ENCODE measurements at places on chromosomes 4 and X.
A peak's percentile ranks its signal among the peaks of the same experiment; 100 is the strongest.

DNA sequence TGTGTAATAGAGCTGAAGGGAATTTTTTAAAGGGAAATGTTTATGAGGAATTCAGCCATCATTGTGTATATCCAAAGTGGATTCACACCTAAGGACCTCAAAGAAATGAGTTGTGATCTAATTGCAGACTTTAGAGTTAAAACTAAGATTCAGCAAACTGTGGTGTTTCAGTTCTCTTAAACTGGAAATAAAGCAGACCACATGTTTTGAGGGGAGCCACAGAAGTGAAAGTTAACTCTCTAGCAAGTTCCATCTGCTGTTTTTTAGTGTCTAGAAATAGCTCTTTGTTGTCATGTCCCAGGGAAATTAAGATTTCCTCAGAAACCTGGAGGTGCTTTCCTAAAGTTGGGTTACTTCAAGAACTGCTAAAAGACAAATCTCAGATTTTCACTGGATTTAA is 97.3 kb upstream of the DDX3X start:
- no peak for DNase-seq

DNA sequence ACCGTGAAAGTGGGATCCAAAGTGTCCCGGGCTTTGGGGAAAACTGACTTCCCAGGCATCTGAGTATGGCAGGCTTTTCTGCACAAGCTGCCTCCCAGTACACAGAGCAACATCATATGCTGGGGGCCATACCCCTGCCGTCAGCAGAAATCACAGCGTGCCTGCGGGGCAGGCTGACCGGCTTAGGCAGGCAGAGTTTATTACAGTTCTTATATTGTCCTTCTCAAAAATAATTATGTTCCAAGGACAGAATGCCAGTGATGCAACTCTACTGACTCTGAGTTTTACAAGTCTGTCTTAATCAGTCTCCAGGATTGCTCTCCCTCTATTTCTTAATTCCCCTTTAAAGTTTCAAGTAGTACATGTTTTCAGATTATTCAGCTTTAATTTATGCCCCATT is 37.0 kb downstream of the IL21 start:
- no peak for DNase-seq

DNA sequence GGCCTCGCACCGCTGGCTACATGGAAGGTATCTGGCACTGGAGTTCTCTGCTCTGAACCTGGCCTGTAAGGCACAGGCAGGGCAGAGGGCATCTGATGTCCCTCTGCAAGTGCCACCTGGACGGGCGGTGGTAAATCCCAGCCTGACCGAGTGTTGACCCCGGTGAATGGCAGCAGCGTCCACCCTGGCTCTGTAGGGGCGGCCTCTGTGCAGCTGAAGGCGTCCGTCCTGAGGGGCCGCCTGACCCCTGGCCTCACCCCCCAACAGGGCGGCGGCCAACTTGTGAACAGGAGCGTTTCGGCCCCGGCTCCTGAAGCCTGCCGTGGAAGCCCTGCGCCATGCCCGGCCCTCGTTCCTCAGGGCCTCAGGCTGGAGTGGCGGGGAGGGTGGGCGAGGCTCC is 51.4 kb downstream of the CPZ start:
- DNase-seq: no peak

GRCh38 chrX:39667191-39667590 is 430.6 kb downstream of the BCOR start:
- DNase-seq: no peak

DNA sequence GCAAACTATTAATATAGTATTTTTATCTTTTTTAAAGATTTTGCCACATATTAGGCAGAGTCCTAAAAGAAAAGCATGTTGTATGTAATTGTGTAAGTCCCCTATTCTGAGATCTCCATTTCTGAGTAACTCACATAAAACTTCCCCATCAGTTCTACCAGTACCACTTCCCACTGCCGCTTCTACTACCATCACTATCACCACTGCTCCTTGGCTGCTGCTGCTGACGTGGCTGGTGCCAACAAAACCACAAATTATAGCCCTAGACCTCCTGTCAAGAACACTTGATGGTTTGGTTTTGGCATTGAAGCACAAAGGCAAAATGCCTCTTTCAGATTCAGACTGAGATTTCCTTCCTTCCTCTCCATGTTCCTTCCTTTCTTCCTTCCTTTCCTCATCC is 106.4 kb downstream of the MMRN1 start:
- no peak for DNase-seq

DNA sequence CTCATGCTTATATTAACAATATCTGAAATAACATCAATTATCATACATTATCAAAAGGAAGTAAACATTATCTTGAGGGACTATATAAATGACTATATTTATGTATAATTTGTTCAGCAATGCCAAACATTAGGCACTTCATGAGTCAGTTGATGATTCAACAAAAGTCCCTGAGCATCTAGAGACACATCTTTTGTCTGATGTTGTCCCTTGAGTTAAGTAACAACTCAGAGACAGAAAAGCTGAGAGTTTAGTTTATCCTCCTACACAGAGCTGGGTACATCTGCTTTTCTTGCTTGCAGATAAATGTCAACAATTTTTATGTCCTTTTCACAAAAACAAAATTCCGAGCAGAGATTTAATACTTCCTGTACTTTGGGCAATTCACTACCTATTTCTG is 311.1 kb downstream of the INPP4B start:
- DNase-seq: no peak

- DNase-seq: no peak
Observed at GRCh38 chrX:87805829-87806490, 288.4 kb downstream of the KLHL4 start.

DNA sequence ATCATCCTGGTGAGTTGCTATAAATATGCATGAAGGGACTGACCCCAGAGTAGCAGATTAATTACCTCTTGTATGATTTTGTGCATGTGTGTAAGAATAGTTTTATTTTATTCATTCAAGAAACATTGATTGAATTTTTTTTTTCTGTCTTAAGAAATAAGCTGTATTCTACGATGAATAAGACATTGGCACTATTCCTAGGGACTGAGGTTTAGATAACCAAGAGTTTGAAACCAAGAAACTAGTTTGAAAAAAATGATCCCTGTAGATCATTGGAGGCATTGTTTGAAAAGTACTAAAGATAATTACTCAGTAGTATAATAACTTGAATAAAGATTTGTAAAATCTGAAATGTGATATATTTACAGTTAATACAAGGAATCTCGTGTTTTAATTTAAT is 1086.9 kb downstream of the PCDH7 start:
- DNase-seq: no peak

DNA sequence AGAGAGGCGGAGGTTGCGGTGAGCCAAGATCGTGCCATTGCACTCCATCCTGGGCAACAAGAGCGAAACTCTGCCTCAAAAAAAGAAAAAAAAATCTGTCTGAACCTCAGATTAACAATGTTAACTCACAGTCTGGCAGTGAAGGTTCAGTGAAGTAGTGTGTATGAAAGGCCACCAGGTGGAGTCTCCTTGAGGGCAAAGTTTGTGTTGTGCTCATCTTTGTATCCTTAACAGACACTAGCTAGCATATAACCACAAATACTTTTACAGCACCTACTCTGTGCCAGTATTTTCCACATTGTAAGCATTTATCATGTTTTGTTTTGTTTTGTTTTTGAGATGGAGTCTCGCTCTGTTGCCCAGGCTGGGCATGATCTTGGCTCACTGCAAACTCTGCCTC is 46.0 kb upstream of the MGST2 start:
- DNase-seq: peak; percentile 3

- DNase-seq: no peak
Observed at GRCh38 chr4:39227906-39228305, 45.6 kb downstream of the WDR19 start.

DNA sequence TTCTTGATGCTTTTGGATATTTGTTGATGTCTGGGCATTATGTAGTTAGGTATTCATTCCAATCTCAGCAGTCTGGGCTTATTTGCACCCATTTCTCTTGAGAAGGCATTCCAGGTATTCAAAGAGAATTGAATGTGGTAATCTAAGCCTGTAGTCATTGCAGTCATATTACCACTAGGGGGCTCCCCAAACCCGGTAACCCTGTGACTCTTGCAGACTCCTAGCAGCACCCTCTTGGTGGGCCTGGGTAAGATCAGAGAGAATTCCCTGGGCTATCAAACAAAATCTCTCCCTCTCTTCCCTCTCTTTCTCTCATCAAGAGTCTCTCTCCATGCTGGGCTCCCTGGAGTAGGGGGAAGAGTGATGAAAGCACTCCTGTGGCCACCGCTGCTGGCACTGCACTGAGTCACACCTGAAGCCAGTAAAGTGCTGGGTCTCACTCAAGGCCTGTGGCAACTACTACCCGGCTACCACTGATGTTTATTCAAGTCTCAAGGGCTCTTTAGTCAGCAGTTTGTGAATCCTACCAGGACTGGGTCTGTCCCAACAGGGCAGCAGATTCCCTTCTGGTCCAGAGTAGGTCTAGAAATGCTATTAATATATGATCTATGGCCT is 187.7 kb upstream of the NUDT10 start:
- no peak for DNase-seq

DNA sequence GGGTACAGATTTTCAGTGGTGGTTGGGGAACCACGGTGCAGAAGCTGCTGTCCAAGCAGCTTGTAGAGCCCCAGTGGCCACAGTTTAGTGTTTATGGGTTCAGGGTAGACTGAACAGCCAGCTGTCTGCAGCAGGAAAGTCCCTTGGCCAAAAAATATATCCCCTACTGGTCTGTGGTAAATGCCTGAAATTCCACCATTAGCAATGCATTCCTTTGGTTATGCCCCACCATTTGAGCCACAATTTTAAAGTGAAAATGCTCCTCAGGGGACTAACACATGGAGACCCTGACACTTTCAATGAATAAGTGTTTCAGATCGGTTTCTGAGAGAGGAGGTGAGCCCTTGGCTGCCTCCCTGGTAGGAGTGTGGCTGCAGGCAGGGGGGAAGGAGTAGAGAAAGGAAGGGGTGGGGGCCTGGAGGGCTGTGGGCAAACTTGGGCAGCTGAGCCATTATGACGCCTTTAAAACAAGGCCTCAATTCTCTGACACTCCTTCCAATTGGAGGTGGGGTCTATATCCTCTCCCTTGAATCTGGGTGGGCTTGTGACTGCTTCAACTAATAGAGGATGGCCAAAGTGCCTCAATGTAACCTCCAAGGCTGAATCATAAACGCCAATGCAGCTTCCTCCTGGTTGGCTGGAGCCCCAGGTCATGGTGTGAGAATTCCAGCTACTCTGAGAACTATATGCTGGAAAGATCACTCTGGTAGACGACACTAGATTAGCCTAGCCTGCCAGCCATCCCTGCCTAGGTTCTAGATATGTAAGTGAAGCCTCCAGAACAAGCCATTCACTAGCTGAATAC is 75.8 kb upstream of the ATP6AP2 start:
- DNase-seq: no peak

DNA sequence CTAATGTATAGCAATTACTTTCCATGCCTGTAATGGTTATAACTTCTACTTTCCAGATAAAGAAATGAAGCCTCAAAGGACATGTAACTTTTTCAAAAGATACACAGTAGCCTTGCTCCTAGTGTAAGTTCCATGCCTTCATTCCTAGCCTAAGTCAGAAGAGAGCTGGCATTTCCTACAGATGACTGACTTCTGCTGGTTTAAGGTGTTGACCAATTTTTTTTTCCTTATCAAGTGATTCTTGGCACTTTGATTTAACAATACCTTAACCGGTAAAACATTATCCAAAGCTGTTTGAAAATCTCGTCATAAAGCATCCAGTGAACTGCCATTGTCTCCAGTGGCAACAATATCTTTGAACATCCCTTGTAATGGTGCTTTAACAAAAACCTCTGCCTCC is 145.1 kb upstream of the VCX3A start:
- no peak for DNase-seq

GRCh38 chrX:129744861-129745321 is 6.1 kb downstream of the XPNPEP2 start:
- no peak for DNase-seq

GRCh38 chrX:70554081-70554480 is 109.4 kb downstream of the DLG3 start:
- no peak for DNase-seq

DNA sequence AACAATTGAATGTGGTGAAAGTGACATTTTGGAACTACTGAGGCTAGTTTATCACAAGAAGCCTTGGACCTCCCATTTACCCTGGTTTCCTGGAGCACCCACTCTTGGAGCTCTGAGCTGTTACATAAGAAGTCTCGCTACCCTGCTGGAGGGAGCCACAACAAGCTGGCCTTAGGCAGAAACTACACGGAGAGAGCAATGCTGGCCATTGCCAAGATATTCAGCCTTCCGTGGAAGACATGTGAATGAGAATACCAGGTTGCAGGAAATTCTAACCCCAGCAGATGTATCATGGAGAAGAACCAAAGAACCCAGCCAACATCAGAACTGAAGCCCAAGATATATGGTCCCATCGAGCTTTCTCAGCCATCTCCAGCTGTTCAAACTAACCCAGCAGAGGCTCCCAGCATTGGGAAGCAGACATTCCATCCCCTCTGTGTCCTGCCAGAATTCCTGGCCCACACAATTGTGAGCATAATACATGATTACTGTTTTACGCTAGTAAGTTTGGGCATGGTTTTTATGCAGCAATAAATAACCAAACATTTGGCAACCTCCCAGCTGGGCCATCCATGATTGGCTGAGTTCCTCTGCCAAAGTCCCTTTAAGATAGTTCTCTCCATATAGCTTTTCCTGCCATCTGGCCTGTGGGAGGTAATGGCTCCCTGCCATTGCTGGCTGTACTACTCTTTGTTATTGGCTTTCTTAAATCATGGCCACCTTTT is 17.9 kb upstream of the PDE5A start:
- no peak for DNase-seq

GRCh38 chrX:51151734-51152133 is 180.9 kb upstream of the NUDT10 start:
- DNase-seq: no peak

DNA sequence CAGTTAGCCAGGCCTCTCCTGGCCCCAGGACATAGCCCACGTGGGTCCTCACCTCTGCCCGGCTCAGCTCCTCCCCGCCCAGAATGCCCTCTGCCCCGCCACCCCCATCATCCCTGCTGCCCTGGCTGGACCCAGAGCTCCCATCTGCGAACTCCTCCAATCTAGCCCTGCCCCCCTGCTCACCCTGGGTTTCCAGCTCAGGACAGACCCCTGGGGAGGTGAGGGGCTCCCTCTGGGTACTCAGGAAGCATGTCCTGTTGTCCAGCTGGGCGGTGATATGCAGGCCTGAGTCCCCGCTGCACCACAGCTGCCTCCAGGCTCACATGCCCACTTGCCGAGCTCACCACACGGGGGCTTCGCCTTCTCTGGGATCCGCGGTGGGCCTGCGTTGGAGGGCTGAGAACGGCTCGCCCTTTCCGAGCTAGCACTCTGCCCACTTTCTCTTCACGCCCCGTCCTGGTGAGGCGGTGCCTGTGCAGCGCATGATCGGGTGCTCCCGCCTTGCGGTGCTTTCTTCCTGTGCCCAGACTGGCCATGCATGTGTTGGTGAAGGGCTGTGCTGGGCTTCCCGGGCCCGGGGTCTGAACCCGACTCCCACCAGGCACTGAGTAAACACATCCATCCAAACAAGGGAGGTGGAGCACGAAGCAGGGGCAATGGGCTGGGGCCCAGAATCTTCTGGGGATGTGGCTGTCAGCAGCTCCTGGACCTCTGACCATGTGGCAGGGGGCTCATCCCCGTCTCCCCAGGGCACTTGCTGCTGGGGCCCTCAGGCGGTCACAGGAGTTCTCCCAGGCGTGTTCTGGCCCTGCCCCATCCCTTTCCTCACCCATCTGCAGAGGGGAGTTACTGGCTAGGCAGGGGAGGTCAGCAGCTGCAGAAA is 74.3 kb downstream of the RGS12 start:
- no peak for DNase-seq
